ENCODE measurements at places on chromosomes 3 and 15.
A peak's percentile ranks its signal among the peaks of the same experiment; 100 is the strongest.

- DNase-seq, result no peak
Measured at GRCh38 chr15:101189409-101190091, 62.3 kb downstream of the CHSY1 start.

DNA sequence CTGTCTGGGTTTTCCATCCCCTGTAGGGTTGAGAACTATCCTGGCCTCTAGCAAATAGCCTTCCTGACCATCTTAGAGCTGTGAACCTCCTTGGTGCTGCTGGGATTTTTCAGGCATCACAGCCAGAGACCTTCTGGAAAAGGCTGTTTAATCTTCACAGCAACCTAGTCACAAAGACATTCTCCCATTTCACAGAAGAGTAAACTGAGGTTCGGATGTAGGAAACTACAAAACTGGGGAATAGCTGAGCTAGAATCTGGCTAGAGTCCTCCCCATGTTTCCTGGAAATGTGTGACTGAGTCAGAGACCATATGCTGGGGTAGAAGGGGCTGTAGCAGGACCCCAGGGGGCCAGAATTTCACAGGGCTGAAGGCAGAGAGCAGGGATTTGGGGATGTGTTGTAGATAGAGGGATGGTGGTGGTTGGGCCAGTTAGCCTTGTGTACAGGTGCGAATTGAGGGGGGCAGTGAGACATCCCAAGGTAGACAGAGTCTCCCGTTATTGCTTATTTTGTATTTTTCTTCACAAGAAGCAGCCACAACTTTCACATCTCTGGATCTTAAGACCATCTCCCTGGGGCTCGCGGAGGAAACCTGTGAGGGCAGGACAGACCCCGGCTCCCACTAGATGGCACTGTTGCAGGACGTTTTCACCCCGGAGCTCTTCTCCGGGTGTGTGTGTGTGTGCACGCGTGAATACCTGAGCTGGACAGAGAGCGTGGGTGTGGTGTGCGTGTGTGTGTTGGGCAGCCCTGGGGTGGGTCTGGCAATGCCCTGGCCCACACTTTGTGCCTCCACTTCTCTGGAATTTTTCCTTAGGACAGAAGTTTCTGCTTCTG lies 66.9 kb upstream of the PRR23C start:
- peak; percentile 18 for DNase-seq

- peak; percentile 66 for DNase-seq
Measured at GRCh38 chr3:12984023-12984823, 89.0 kb downstream of the IQSEC1 start.

DNA sequence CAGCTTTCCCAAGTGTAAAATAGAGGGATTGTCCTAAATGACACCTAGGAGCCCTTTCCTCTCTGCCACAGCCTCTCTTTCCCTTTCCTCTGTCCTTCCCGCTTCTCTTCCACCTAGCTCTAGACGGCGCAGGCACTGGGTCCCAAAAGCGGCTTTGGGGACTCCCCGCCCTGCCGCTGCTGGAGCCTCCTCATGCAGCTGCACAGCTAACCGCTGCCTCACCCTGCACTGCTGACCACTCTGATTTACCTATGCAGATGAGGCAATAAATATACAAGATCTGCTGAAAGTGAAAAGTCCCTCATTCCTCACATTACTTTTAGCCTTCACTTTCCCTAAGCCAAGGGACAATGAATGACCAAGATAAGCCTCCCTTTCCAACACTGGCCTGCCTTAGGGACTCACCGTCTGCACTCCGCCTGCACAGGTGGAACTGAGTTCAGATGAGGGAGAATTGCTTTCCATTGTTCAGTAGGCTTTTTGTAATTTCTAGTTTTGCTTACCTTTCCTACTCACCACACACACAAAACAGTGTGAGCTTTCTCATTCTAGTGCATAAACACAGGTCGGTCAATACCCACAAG lies 197.5 kb upstream of the BCL6 start:
- DNase-seq, result no peak

DNA sequence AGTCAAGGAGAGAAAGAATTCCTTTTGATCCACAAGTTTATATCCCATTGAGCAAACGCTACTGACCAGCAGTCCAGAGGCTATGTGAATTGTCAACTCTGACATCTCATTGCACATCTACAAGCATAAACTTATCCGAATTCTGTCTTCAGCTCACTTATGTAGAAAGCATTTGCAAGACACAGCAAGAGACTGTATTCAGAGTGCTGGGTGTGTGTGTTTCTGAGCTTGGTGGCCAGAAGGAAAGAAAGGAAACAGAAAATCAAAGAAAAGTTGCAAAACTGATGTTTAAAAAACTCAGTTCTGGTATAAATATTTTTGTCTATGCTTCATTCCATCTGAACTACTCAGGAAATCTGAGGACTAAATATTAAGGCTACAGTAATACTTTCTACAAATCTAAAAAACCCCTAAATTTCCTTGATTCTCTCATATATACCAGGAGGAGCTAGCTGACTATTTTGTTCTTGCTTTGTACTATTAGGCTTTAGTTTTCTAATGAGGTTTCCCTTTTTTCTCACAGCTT lies 45.5 kb downstream of the LSAMP start:
- no peak for DNase-seq

- no peak for DNase-seq
Measured at GRCh38 chr3:16254916-16255315, 9.8 kb downstream of the DPH3 start.

DNA sequence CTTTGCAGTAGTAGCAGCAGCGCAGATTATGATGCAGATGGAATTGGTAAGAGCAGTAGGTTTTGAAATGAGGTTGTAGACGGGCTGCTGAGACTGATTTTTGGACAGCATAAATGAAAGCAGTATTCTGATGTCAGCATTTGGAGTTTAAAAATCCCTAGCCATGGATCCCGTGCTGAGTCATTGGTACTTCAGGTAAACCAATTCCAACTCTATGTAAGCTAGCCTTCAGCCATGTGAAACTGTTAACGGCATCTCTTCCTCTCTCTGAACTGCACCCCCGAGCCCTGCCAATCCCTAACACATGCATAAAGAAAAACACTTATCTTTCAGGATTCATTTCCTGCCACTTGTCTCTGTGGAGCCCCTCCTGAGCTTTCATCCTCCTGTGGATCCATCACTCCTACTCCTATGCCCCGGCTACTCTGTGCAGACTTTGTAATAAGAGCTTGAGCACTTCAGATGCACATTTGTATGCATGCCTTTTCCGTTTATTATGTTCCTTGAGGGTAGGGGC lies 119.0 kb downstream of the AKAP13 start:
- peak; percentile 24 for DNase-seq

DNA sequence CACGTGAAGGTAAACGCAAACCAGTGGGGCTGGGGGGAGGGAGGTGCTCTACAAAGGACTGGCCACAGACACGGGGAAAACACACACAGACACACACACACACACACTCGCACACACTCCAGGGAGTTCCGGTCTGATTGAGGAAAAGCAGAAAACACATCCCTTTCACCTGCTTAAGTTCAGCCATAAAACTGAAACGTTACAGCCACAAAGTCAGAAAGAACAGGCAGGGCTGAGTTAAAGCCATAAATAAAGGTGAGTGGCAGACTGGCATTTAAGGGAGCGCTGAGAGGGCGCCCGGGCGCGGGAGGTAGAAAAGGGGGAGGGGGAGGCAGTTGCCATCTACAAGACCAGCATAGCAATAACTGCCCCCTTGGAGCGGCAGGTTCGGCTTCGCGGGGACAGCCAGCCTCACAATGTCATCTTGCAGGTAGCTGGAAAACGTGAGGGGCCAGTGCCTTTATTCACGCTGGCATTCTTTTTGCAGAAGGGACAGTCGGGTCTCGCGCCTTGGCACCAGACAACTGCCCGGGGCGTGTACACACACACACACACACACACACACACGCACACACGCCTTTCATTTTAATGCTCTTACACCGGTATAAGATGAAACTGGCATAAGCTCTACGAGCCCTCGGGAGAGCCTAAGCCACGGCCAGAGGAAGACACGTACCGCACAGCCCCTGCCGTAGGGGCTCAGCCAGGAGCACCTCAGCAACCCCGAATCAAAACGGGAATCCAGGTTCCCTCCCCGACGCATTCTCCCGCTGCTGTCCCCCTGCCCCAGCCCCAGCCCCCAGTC lies 866 bp downstream of the TNIK start:
- peak; percentile 68 for DNase-seq

DNA sequence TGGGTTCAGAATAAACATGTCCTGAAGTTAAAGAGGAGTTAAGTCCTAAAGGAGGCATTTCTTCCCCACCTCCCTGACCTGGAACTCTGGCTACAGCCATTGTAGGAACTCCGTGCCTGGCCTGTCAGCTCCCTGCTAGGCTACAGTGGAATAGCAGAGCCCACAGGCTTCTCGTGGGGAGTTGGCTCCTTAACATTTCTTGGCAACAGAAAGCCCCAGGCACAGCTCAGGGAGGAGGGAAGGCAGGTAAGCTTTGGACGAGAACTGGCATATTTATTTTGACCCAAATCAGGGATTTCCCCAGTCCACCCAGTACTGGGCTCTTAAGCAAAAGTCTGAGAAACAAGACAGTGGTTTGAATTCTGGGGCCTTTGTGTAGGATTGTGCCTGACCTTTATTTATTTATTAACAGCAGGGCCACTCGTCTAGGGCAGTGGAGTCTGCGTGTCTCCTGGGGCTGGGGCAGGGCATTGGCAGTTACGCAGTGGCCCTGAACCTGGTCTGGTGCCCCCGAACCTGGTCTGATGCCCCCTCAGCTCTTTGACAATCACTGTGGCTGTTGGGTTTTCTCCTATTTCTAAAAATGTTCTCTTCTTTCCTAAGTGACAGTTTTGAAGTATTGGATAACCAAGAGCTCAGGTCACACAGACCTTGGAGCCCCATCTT lies 7.9 kb upstream of the ISG20 start:
- no peak for DNase-seq

DNA sequence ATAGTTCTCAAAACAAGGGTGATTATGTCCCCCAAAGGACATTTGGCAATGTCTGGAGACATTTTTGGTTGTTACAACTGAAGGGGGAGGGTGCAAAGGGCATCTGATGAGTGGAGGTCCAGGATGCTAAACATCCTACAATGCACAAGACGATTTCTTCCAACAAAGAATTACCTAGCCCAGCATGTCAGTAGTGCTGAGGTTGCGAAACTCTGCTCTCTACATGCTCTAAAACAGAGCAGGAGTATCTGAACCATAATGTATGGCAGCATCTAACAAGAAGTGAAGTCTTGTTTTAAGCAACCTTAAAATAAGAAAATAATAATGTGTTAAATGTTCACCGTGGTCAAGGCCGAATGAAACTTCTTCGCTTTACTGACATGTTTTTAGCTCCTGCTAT lies 7.0 kb downstream of the GYG1 start:
- DNase-seq, result no peak

- peak; percentile 52 for DNase-seq
Measured at GRCh38 chr3:50971487-50971924, 296.8 kb downstream of the DOCK3 start.

DNA sequence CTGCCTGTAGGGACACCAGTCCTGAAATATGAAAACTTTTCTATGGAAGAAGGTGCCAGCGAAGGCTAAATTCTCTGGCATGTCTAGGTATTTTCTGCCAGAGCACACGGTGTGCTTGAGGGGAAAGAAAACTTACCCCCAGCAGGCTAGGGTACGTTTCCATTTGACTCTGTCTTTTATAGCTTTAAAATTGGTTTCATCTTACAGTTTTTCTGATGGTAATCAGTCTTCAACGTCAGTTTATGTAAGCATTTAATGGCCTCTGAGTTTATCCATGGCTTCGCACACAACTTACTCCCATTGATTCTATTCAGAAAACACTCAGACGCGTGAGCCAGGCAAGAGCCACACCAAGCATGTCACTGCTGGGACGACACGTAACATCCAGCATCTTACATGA lies 249.7 kb downstream of the ADAMTS17 start:
- DNase-seq, result no peak

- DNase-seq, result peak; percentile 96
Measured at GRCh38 chr3:197541756-197542539, 13.8 kb downstream of the BDH1 start.

GRCh38 chr3:172089250-172089649 lies 49.9 kb downstream of the FNDC3B start:
- DNase-seq, result no peak

GRCh38 chr3:190579514-190580137 lies 65.7 kb downstream of the IL1RAP start:
- no peak for DNase-seq

DNA sequence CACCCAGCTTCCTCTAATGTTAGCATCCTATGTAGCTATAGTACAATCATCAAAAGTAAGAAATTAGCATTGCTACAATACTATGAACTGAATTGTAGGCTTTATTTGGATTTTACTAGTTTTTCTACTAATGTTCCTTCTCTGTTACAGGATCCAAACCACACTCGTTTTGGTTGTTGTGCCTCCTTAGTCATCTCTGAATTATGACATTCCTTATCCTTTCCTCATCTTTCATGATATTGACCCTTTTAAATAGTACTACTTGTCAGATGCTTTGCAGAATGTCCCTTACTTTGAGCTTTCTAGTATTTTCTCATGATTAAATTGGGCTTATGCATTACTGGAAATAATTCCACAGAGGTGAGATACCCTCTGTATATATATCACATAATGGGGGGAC lies 265.4 kb downstream of the VPS13C start:
- no peak for DNase-seq

DNA sequence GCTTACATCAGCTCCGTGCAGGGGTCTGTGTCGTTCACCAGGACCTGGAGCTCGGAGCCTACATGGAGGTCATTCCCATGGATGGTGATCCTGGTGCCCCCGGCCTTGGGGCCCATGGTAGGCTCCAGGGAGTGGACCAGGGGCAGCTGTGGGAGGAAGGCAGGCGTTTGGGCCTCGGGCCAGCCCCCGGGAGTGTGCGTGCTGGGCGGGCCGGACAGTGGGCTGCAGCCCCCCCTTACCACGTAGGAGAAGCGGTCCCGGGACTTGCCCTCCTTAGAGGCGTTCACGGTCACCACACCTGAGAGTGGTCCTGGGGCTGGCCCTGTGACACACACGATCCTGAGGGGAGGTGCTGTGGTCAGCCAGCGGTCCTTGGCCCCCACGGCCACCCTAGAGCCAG lies 29.6 kb downstream of the H1-8 start:
- no peak for DNase-seq

GRCh38 chr3:46098319-46098761 lies 71.1 kb upstream of the XCR1 start:
- no peak for DNase-seq

- no peak for DNase-seq
Measured at GRCh38 chr15:82934100-82934880, 18.2 kb downstream of the HOMER2 start.

GRCh38 chr3:4950948-4951347 lies 28.3 kb upstream of the BHLHE40 start:
- DNase-seq, result no peak

DNA sequence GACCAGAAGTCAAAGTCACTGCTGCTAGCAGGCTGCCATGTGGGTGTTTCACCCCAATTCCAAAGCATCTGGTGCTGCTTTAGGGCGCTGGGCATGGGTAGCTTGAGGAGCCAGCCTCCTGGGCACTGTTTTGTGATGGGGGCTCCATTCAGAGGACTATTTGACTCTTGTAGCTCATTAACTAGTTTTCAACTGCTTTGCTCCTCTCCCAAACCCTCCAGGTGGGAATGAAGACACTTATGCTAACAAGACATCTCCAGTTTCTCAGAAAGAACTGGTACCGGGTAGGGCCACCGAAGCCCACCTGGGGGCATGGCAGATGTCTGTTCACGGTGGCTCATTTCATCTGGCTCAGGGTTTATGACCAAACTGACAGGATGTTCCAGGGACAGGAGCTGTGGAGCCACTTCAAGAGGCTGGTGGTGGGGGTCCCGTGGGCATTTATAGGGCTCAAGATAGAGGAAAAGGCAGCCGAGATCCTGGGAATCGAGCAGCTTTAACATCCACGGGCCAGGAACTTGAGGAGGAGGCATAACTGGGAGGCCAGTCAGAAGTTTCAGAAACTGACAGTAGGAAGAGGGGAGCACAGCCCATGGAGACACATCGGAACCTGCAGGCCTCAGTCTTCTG lies 17.7 kb downstream of the AMOTL2 start:
- no peak for DNase-seq

- no peak for DNase-seq
Measured at GRCh38 chr15:85401108-85401774, 20.8 kb downstream of the AKAP13 start.
